ENCODE measurements at places on chromosomes 12 and 14.

GRCh38 chr14:59679872-59680271 lies 103.3 kb upstream of the CCDC175 start:
- DNase-seq: no peak

DNA sequence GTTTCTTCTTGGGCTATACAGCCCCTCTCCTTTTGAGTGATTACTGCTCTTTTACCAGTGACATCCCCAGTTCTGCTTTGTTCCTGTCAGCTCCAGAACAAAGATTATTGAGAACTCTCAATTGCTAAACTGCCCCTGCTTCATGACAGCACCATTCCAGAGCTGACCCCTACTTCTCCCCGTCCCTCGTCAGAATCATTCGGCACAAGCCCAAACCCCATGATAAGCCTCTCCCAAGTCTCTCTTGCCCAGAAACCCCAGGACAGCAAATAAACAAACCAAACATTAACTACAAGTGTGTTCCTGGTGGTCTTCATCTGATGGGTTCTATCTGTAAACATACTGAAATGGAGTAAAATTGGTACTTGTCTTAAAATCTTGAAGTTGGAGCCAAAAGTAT lies 9.3 kb upstream of the DLGAP5 start:
- DNase-seq: no peak

DNA sequence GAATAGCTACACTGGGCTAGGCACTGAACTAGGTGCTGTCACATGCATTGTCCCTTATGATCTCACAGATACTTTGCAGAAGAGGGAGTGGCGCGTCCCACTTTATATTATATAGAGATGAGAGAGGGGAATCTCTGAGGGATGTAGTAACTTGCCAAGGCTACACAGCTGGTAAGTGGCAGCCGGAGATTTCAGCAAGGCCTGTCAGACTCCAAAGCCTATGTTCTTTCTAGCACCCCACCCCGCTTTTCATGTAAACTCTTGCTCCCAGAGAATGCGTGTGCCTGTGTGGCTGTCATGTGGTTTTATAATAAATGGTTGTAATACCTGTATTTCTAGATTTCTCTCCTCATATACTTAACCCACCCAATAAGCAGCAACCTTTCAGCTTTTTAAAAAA lies 39.1 kb downstream of the WDR20 start:
- no peak for DNase-seq

GRCh38 chr12:130838284-130838950 lies 633 bp downstream of the STX2 start:
- DNase-seq: no peak

DNA sequence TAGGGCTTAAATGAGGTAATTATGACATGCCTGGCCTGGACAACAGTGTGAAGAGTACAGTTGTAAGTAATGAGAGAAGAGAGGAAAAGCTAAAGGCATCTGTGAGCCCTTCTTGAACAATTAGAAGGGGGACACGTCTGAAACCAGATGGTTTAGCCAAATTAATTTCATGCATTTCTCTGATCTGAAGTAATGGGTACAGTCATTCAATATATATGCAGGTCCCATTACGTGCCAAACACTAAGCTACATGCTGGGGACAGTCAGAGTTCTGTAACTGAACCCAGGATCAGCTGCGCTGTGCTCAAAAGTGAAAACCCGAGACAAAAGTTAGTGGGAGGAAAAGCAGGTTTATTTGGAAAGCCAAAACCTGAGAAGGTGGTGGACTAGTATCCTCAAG lies 207.2 kb upstream of the TMTC1 start:
- no peak for DNase-seq

- no peak for DNase-seq
Observed at GRCh38 chr14:74630881-74631690, 19.0 kb upstream of the LTBP2 start.

DNA sequence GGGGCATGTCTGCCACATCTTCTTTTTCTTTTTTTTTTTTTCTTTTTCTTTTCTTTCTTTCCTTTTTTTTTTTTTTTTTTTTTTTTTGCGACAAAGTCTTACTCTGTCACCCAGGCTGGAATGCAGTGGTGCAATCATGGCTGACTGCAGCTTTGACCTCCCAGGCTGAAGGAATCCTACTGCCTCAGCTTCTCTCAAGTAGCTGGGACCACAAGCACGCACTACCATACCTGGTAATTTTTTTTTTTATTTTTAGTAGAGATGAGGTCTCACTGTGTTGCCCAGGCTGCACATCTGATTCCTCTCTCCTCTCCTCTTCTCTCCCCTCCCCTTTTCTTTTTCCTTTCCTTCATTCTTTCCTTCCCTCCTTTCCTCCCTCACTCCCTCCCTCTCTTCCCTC lies 18.5 kb downstream of the SLC15A5 start:
- DNase-seq: no peak

GRCh38 chr12:11973396-11973795 lies 97.3 kb upstream of the BCL2L14 start:
- no peak for DNase-seq

- DNase-seq: no peak
Observed at GRCh38 chr14:69789118-69789640, 7.9 kb downstream of the SLC10A1 start.

DNA sequence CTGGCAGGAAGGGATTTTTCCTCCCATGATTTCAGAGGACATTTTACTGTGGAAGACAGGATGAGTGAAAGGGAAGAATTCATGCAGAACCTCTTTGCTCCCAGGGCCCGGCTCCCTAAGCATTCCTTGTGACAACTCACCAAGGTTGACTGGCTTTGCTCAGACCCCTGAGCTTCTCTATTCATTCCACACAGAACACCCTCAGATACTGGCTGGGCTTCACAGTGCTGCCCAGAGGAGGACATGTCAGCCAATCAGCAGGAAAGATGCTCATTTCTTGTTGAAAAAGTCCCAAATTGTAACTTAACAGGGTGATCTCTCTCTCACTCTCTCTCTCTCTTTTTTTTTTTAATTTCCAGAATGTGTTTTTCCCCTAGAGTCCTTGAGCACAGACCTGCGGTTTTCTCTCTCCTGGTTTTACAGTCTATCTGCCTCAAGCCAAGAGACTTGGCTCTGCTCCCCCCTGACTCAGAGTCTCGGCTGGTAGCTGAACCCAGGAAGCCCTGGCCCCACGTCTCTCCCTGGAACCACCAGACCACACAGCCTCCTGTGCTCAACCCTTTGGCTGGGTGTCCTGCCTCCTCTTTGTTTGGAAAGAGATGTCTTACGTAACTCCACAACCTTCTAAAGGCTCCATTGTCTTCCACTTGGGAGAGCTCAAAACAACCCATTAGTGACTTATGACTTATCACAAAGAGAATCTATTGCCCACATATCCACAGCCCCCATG lies 43.9 kb downstream of the SSPN start:
- no peak for DNase-seq

DNA sequence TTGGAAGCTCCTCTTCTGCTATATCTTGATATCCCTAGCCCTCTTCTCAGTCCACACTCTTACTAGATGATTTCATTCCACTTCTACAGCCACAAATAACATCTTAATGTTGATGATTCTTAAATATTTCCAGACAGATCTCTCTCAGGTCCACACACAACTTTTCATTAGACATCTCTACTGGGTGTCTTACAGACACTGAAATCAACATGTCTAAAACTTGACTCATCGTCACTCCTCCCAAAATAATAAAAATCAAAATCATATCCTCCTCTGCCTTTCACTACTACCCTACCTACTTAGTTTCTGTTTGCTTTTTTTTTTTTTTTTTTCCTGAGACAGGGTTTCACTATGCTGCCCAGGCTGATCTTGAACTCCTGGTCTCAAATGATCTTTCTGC lies 11.9 kb downstream of the PRDM4 start:
- no peak for DNase-seq

DNA sequence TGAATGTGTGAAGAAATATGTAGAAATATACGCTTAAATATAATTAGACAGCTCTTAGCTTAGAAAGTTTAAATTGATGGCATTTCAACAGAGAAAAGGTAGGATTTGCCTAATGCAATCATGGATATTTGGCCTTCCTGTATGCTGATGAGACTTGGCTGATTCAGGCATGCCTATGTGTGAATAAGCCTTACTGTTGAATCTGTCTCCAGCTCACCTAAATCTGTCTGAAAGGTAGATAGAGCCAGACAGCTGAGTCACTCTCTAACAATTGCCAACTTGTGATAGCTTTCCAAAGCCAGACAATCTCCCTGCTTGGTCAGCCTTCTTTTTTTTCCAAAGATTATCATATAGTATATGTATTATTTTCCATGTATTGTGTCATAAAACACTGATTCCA lies 92.8 kb upstream of the FLRT2 start:
- no peak for DNase-seq

DNA sequence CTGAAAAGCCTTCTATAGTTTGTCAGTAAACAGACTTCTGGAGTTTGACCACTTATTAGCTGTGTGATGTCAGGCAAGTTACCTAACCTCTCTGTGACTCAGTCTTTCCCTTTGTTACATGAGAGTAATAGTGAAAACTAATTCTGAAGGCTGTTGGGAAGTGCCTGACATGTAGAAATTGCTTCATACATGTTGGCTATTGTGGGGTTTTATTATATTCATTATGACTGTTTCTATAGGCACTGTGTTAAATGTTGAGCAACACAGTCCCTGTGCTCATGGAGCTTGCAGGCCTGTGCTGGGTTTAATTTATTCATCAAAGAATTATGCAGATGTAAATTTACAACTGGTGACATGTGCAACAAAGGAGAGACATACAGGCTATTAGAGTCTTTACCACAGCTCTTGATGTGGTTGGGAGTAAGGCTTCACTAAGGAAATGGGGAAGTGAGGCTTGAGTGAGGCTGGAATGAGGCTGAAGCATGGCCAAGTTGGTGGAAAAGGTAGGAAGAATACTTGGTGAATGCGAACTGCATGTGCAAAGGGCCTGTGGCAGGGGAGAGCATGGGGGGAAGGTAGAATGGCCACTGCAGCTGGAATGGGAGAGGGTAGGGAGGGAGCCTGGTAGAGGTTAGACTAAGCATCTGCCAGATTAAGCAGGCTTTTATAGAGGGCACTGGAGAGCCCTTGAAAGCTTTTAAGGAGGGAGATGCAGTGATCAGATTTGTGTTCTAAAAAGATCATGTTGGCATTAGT lies 236.4 kb upstream of the CRY1 start:
- no peak for DNase-seq

DNA sequence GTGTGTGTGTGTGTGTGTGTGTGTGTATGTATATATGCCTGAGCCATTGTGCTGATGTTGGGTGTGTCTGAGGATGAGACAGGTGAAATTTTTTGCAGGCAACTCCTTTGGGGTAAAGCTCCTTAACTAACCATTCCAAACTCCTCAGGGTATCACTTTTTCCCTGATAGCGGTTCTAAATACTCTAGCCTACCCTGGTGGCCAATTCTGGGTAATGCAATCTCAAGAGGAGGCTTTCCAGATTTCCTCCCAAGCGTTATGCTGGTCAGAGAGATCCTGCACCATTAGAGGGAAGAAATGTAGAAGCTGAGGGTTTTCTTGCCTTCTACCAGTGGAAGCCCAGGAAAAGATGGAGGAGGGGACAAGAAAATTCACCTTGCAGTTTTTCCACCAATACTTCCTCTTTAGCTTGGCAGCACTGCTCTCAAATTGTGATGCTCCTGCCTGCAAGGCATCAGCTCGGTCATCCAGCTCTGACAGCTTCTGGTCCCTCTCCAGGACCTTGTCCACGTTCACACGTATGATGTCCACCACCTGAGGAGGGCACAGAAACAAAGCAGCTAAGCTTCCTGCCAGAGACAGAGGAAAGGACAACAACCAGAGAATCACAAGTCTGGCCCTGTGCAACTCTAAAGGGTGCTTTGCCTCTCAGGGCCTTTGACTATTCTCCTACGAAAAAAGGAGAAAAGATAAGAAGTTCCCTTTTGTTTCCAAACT lies 4.9 kb downstream of the VAMP1 start:
- no peak for DNase-seq

- DNase-seq: no peak
Observed at GRCh38 chr12:103956509-103957027, 9.1 kb upstream of the TDG start.

- no peak for DNase-seq
Observed at GRCh38 chr12:87491089-87491488, 538.1 kb downstream of the C12orf50 start.

DNA sequence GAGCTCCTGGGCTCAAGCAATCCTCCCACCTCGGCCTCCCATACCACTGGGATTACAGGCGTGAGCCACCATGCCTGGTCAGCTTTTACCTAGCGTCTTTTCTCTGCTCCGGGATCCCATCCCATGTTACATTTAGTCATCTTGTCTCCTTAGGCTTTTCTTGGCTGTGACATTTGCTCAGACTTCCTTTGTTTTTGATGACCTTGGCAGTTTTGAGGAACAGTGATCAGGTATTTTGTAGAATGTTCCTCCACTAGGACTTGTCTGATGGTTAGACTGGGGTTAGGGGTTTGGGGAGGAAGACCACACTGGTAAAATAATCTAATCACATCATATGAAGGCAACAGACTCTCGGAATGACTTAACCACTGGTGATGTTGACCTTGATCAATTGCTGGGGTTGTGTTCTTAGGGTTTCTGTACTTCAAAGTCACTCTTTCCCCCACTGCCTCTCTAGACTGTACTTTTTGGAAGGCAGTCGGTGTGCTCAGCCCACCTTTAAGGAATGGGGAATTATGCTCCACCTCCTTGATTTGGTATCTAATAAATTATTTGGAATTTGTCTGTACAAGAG lies 48.4 kb downstream of the RIN3 start:
- no peak for DNase-seq

DNA sequence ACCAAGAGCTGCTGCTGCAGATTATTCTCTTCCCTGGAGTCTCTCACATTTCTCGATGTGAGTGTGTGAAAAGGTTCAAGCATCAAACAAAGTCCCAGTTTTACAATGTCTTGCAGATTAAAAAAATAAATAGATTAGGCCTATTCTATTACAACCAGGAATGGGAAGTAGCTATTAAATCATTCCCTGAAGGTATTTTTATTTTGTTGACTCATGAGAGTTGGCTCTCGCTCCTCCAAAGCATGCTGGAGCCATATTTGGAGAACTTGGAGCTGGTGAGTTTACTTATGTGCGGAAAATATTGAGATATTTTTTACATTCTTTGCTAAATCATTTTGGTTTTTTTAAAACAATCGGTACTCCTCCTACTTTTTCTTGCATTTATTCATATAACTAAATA lies 572.3 kb downstream of the ETNK1 start:
- DNase-seq: no peak

- DNase-seq: no peak
Observed at GRCh38 chr12:117525766-117526165, 164.3 kb upstream of the NOS1 start.

- DNase-seq: no peak
Observed at GRCh38 chr14:32404784-32405573, 75.9 kb downstream of the AKAP6 start.
